Activated T-helper 17 cell treated with anti-CD3 and anti-CD28 coated beads, Interleukin-2, amount 50 U/mL, for 72 hours (primary cell): ENCODE measurements at places on chromosomes 13 and 19. TPM values are rescaled to one million over a fixed set of nuclear protein-coding genes. Genes with fewer than 3 reads are reported as not detected.

RRAS gene
- total RNA-seq, result 7.6 TPM

CYP4F2 gene
- total RNA-seq, result not detected

ZNF850 gene
- 4.7 TPM for total RNA-seq

- H3K27me3 ChIP-seq, result no peaks in the 10 kb centered on the region
- no peak for ATAC-seq
- H3K36me3 ChIP-seq, result no peaks in the 10 kb centered on the region
- no peak overlapping the region for H3K4me3 ChIP-seq
Observed at GRCh38 chr13:107881362-107881761, 334.0 kb downstream of the LIG4 start.

PRR22 gene
- total RNA-seq, result 9.9 TPM

PSG4 gene
- not detected for total RNA-seq

FXYD7 gene
- total RNA-seq, result 0.40 TPM

DNA sequence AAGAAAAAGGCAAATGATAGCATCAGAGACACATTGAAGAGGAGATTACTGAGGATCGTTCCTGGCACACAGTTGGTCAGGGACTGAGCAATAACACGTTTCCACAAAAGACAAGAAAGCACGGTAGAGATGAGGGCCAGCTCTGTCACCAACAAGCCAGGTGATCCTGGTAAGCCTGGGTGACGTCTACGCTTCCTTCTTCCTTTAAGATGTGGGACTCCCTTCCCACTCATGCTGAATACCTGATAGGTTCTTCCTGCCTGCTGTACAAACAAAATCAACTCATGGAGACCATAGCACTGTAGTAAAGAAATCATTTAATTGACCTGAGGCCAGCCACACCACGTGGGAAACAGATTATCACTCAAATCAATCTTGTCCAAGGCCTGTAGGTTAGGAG is 19.7 kb upstream of the COG3 start:
- peaks cover 4% of the 10 kb centered on the region for H3K27me3 ChIP-seq
- H3K4me1 ChIP-seq, result peaks cover 6% of the 10 kb centered on the region
- no peak overlapping the region for H3K27ac ChIP-seq
- no peak for ATAC-seq
- H3K4me3 ChIP-seq, result no peak overlapping the region

DNA sequence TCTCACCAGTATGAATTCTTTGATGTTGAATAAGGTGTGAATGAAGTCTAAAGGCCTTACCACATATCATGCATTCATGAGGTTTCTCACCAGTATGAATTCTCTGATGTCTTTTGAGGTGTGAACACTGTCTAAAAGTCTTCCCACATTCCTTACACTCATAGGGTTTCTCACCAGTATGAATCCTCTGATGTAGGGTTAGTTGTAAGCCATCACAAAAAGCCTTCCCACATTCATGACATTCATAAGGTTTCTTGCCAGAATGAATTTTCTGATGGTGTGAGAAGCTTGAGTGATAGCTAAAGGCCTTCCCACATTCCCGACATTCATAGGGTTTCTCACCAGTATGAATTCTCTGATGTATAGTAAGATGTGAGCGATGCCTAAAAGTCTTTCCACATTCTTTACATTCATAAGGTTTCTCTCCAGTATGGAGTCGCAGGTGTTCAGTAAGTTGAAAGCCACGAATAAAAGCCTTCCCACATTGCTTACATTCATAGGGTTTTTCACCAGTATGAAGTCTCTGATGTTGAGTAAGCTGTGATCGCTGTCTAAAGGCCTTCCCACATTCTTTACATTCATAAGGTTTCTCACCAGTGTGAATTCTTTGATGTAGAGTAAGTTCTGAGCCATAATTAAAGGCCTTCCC is 27.7 kb downstream of the ZNF461 start:
- H3K4me1 ChIP-seq, result no peaks in the 10 kb centered on the region
- no peak overlapping the region for H3K27ac ChIP-seq
- ATAC-seq, result no peak
- H3K36me3 ChIP-seq, result peaks cover 45% of the 10 kb centered on the region
- no peaks in the 10 kb centered on the region for H3K27me3 ChIP-seq
